ENCODE measurements at places on chromosomes 7 and 10.

- no peak for DNase-seq
Measured at GRCh38 chr7:46414946-46415345, 493.9 kb upstream of the IGFBP3 start.

DNA sequence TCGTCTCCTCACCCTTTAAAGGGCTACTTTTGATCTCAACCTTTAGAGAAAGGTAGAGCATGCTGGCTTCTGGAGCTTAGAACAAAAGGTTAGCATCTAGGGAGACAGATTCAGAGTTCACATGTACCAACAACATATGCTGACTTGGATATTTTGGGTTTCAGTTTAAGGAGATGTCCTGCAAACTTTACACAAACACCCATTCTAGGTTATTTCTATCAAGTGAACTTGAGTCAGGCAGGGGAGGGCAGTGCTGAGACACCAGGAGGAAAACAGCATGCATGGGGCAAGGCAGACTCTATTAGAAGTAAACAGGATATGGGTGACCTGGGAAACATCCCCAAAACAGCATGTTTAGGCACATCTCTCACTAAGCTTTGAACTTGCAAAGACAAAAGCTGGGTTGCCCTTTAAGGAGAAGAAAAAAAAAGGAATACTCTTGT is 43.8 kb downstream of the ARL4A start:
- DNase-seq, result no peak

DNA sequence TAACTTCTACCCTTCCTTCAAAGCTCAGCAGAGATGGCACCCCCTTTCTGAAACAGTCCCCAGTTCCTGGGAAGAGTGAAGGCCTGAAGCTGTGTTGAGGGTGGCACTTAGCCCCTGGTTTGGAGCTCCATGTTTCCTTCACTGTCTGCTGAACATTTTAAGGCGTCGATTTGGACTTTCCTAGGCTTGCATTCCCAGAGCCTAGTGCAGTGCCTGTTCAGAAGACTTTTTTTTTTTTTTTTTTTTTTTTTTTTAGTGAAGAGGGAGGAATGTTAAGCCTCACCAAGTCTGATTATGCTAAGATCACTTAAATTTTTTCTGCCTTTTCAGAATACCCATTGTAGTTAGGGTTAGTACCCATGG is 97.0 kb downstream of the PFKFB3 start:
- DNase-seq, result no peak

DNA sequence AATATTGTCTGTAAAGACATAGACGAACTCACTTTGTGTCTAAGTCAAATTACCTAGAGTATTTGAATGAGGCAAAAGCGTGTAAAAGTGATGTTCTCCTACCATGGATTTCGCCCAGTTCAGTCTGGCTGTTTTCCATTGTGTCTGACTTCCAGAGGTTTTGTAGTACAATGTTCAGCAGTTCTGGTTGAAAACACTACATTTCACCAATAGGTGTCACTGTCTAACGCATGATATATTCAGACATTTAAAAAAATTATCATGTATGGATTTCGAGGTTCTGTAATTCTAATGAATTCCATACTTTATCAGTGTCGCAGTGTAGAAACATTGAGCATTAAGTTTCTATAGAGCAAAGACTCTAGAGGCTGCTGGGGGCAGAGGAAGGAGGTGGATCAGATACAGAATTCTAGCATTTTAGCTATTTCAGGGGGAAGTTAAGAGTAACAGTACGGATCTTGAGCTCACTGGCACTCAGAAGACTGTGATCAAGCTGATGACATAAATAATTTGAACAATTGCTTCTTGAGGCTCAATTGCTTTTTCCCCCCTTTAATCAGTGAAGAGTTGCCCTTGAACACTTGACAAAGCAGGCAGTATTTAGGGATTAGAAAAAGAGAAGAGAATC is 196.9 kb upstream of the RHOBTB1 start:
- no peak for DNase-seq

DNA sequence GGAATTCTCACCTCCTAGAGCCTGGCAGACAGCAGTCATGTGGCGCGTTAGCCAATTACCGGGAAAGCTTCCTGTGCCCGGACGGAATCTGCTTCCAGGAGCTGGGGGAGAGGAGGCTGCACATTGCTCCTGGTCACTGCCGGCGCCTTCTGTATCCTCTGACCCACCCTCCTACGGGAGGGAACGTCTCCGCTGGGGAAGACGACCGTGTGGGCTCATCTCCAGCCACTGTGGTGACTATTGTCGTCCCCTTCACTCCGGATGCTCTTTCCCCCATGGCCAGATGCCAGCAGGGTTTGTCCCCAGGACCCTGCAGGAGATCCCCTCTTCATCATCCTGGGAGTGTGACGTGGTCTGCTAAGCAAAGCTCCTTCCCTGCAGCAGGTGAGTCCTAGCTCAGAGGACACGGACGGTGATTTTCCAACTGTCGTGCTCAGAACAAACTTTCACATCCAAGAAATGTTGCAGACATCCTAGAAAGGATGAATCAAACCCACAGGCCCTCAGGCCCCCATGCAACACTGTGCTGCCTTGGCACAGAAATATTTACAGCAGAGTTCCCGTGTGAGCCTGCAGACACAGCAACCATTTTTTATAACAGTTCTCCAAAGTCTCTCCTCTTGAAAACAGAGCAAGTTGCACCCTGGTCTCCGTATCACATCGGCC is 29.6 kb upstream of the FAM20C start:
- DNase-seq, result no peak

- DNase-seq, result no peak
Measured at GRCh38 chr10:118790058-118790457, 35.3 kb upstream of the CACUL1 start.

DNA sequence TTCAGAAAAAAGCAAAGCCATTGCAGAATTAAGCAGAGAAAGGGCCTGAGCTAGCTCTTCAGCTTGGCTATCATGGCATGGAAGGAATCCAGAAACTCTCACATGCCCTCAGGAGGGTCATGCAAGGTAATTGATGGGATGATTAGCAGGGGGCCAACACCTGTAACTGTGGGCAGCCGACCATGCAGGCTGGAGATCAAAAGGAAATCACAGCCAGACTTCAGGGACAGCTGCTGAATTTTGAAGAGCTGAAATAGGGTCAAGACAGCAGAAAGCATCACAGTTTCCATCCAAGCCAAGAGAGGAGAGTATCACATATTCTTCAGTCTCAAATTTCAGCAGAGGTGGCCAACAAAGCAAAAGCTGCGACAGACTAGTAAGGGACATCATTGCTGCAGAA is 239.6 kb upstream of the STEAP1 start:
- DNase-seq, result no peak

GRCh38 chr7:44958645-44959344 is 20.0 kb downstream of the MYO1G start:
- DNase-seq, result no peak

DNA sequence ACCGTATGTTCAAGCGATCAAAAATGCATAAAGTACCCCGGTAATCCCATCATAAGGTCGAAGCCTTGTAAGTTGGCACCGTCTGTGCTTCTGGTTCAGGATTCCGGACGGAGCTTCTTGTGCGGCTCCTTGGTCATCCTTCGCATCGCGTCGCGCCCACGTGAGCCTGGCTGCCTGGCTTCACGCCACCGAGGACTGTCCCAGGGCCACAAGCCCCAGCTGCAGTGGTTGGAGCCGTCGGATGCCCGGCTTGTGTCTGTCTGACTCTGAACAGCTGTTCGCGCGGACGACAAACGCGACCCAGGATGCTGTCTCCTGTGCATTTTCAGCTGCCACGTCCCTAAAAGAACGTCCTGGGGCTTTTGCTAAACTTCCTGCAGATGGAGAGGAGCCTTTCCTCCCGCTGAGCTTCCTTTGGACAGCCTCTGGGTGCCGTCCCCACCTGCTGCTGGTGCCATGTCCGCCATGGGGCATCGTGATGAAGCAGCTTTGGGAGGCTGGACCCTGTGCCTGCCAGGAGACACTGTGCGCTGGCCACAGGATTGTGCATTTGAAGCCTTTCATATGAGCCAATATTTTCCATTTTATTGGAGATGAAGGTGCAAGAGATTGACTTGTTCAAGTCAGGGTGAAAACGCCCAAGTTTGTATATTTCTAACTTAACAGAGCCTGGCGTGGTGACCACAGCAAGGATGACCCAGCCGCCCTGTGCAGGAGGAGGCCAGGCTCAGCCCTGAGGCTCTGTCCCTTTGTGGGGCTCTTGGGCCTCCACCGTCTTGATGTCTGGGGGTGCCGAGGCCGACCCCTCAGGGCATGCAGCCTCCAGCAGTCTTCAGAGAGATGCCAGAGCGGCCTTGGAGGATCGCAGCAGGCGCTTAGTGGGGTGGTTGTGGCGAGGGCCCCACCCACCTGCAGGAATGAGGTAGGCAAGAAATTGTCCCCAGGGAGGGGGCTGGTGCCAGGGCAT is 6.7 kb upstream of the JAKMIP3 start:
- DNase-seq, result no peak

GRCh38 chr7:106452031-106452851 is 167.5 kb upstream of the NAMPT start:
- DNase-seq, result no peak
